ENCODE measurements at places on chromosomes 7 and 10.

- DNase-seq, result no peak
These were observed 7.8 kb upstream of the HGF start for GRCh38 chr7:81777697-81778096.

GRCh38 chr10:10911471-10911921 lies 106.2 kb upstream of the CELF2 start:
- DNase-seq, result no peak

DNA sequence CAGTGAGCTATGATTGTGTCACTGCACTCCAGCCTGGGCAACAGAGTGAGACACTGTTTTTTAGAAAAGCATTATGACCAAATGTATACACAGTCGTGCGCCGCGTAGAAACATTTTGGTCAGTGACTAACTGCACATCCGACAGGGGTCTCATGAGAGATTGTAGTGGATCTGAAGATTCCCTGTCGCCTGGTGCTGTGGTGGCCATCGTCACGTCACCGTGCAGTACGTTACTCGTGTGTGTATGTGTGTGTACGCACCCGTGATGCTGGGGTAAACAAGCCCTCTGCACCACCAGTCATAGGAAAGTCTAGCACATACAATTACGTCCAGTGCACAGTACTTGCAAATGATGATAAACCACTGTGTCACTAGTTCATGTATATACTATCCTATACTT lies 109.4 kb downstream of the ELFN1 start:
- no peak for DNase-seq

DNA sequence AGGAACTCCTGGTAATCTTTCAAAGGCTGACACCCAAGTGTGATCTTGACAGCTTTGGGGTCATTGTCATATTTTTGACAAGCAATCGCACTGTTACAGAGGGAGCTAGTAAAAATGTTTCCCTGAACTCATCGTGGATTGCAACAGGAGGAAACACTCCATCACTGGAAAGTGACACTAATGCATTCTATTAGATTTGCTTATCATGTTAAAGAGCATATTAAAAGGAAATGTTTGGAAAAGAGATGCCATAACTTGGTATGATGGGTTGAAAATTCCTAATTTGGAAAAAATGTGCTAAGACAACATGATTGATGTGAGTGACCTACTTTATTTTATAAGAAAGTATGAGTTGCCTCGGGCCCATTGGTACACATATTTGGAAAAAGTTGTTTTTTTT lies 22.7 kb upstream of the EMX2 start:
- DNase-seq, result no peak

DNA sequence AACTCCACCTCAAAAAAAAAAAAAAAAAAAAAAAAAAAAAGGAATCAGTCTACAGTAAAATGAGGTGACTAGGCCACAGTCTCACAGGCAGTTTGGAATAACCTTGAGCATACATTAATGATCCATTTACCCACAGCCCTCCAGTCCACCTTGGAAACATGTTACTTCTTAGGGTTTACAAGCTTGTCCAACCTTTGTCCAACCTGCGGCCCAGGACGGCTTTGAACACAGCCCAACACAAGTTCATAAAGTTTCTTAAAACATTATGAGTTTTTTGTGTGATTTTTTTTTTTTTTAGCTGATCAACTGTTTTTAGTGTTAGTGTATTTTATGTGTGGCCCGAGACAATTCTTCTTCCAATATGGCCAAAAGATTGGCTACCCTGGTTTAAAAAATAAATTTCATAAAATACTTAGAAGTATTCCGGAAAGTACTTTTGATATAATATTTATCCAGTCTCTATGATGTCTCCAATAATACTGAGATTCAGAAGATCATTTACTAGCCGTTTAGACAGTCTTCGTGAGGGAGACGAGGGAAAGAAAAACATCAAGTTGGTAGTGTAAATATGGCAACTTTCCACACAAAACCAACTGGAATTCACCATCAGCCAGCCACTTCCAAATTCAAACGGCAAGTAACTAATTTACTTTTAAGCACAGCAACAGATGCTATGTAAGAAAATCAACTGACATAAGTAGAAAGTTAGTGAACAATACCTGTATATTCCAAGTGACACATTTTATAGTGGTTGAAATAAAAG lies 9.9 kb downstream of the BAZ1B start:
- no peak for DNase-seq

DNA sequence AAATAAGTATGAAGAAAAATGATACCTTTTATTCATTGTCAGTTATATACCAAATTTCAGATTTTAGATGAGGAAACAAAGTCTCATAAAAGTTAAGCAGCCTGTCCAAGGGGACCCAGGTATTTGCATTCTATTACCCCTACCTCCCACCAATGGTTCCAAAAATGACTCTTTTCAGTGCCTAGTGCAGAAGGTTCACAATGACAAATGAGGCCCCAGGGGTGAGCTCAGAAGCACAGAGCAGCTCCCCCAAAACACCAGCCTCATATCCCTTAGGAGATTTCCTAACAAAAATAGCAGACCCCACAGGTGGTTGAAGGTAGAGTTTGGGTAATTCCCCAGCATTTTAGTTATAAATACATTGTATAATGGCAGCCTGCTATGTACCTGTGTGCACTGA lies 168.6 kb downstream of the REEP3 start:
- no peak for DNase-seq

- DNase-seq, result no peak
These were observed 183.5 kb downstream of the MAD1L1 start for GRCh38 chr7:2049111-2049781.

GRCh38 chr10:26486990-26487850 lies 49.1 kb downstream of the APBB1IP start:
- no peak for DNase-seq

DNA sequence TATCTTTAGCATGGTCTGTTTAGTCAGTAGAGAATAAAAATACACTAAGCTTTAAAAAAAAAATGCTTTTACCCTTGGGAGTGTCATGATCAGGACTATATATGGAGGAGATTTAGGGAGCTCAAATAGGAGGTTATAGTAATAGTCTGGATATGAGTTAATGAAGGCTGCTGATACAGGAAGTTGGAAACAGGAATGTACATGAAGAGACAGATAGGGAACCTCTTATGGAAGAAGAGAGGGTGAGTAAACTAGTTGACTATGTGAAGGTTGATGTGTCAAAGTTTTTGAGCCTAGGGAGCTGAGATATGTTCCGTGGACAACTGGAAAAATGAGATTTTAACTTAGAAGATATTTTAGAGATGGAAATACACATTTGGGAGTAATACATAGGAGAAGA lies 472.0 kb upstream of the FZD8 start:
- no peak for DNase-seq

DNA sequence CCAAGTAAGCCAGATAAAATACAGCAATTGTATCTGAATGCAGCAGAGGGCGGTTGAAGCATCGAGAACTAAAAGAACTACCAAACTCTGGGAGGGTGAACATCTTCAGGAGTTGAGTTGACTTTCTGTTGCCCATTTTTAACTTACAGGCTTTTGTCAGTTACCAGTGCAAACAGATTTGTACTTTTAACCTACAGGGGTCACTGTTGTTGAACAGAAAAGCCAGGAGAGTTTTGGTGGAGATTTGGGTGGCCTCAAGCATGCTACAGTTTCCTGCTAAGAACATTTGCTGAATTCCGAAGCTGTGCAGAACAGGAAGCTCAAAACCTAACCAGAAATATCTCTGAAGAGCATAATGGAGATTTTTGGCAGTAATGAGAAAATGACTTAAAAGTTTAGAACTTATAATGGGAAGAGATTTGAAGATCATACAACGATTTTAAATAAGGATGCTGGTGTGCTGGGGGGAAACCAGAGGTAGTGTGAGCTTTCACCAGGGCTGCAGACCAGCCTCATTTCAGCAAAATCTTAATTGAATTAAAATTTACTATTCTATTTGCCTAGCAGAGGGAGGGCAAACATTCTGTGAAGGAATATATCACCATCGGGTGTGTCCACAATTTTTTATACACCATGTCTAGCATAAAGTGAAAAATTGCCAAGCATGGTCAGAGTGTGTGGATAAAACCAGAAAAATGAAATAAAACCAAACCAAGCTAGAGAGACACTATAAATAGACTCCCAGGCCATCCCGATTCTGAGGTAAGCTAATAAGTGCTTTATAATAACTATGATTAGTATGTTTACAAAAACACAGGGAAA lies 208.6 kb upstream of the CCDC6 start:
- peak; percentile 44 for DNase-seq

DNA sequence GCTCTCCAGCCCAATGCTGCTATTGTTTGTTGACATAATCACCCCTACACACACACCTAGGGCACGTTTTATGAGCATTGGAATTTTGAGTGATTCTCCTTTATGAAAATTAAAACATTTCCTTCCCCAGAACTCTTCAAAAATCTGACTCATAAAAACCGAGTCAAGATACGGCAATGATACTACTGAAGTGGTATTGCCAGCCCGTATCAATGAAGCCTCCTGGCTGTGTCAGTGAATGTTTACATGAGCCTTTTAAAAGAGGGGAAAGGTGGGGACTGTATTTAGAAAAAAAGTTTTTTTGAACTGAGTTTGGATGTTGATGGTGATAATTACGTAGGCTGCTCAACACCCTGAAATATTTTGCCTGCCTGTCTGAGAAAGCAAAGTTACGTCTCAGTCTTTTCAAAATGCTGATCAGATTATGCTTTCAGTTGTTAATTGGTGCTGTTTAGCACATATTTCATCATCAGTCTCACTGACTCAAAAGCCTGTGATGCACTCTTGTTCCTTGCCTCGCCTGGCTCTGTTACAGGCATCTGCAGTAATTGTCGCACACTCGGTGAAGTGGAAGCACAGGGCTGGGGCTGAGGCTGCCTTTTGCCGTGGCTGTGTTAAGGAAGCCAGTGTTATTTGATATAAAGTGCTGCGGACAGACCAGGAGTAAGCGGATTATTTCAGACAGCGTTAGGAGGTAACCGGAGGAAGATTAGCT lies 157.4 kb upstream of the TCF7L2 start:
- no peak for DNase-seq

DNA sequence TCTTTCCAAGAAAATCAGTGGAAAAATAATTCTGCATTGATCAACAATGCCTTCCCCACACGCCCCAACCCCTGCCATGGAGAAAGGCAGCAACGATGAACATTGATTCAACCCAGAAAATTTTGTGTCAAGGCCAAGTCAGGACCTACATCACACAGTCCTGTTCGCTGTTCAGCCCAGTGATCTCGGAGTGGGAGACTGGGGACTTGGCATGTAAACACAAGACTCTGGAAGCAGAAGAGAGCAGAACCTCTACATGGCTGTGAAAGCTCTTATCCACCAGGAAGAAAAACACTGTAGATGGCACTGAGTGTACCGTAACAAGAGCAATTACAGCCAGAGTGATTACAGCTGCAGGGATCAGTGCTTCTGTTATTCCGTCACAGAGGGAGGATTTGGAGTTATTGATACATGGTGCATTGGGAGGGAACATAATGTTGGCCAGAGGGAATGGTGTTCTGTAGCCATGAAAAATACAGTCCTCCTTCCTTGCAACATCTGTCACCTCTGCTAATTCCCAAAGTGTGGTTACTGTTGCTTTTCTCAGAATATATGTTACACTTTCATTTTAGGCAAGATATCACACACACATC lies 136.6 kb downstream of the IQUB start:
- no peak for DNase-seq

DNA sequence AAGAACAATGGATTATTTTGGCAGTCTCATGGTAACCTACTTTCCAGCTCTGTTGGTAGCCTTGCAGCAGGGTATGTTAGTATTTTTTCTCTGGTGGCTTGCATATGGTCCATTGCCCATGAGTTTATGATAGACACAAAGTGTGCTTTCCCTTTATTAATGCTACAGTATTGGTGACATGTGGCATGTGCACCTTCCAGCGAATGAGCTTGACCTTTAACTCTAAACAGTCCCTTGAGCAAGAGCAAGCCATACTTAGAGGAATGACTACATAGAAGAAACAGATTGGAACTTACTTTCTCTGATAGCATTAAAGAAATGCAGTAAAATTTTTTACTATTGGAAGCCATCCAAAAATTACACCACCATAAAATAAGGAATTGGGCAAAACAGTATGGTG lies 73.9 kb downstream of the VTI1A start:
- no peak for DNase-seq

DNA sequence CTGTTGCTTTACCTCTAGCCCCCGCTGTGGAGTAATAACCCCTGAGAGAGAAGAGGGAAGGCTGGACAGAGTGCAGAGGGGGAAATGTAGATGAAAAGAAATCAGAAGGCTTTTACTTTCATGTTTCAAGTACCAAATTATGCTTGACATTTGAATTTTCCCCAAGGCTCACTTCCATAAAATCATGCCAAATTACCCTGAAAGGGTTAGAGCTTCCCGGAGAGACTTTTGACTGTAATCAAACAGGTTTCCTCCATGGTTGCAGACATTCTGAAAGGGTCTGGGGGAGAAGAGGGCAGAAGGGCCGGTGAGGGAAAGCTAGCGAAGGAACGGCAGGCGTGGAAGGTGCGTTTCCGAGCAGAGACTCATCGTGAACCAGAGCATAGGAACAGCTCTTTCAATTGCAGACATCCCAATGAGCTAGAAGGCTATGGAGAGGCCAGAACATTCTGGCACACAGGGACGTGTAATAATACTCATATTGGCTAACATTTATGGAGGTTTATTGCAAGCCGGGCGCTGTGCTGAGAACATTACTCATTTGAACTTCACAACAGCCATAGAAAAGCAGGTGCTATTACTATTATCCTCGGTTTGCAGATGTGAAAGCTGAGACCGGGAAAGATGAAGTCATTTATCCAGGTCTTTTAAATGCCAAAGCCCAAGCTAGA lies 620.8 kb upstream of the AUTS2 start:
- no peak for DNase-seq

GRCh38 chr10:88889559-88890337 lies 9.7 kb downstream of the STAMBPL1 start:
- no peak for DNase-seq

DNA sequence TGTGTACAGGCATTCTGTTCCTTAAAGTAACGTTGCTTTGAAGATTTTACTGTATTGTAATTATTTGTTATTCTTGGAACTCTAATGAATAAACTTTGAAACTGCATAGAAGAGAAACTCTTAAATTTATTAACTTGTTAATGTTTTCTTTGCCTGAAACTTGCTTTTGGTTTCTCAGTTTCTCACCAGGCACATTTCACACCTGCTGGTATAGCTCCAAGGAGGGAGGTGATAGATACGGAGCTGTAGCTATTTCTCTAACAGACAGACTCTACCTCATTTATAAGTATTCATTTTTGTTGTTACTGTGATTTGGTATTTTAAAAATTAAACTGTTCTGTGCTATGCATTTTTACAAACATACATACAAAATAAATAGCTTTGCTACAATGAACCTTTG lies 32.7 kb downstream of the R3HCC1L start:
- DNase-seq, result no peak

GRCh38 chr7:45143616-45144015 lies 14.0 kb upstream of the RAMP3 start:
- DNase-seq, result no peak

GRCh38 chr10:34649385-34649784 lies 165.7 kb downstream of the PARD3 start:
- no peak for DNase-seq

- no peak for DNase-seq
These were observed 27.9 kb downstream of the C7orf25 start for GRCh38 chr7:42883950-42884349.

DNA sequence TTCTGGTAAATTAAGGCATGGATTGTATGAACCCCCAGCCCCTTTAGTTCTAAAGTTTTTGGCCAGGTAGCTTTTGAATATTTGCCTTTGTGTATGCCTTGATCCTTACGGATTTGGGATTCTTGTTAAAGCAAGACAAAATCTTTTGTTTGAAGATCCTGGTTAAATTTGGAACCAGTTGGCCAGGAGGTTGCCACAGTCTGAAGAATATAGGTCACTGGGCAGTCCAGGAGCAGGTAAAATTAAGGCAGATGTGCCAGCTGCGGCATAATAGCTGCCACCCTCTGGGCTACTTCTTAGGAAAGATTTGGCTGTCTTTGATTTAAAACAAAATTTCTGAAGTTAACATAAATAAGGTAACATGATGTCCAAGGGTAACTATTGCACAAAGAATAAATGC lies 192.3 kb downstream of the SUGCT start:
- DNase-seq, result no peak

Measured in kidney capillary endothelial cell (primary cell).